Body of pancreas (tissue), 4 donors: ENCODE measurements at places on chromosomes 7 and 10.

GRCh38 chr10:64033711-64034110 is 512.5 kb downstream of the REEP3 start:
- DNase-seq = no peak

DNA sequence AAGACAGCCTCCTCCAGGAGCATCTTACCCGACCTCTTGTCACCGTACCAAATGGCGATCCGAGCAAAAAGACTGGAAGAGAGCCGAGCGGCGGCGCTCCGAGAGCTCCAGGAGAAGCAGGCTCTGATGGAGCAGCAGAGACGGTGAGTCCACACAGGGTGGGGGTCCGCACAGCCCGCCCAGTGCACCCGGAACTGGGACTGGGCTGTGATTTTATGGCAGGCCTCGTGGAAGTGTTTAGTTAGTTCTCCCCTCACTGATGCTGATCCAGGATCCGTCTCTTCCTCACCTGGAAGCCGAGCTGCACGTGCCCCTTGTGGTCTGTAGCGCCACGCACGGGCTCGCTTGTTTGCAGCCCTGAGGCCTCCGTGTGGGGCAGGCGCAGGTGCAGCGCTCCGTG is 19.6 kb downstream of the LRRC27 start:
- no peak for DNase-seq

DNA sequence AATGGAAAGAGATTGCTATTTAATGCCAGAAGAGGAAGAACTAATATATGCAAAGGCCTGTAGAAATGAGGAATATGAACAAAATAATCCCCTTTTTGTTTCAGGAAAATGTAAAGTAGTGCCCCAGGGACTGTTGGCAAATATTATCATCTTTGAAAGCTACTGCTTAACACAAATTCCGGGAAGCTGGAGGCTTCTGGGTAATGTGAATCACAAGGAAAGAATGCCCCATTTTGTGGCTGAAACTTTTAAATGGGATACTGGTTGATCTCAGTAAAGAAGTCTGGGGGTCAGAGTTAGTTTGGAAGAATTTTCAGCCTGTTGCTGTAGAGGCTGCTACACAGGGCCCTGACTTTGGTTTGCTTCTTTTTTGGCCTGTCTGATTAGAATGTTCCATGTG is 141.0 kb downstream of the PTEN start:
- DNase-seq = no peak

- no peak for DNase-seq
These were observed 162.9 kb upstream of the NRP1 start for GRCh38 chr10:33497338-33497737.

DNA sequence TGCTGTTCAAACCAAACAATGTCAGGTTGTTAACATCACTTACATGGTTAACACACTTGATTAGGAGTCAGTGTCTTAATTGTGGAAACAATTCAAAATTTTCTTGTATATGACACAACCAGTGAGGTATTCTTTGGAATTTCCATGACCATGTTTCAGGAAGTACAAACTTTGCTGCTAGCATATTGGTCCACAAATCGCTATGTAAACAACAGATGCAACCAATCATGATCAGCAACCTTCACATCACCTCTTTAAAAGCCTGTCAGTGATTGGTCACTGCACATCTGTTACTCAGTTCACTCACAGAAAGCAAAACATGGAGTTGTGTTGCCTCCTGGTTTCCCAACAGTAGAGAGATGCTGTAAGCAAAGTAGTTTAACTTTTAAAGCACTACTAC is 108.9 kb upstream of the FAM3C start:
- no peak for DNase-seq

- DNase-seq = no peak
These were observed 67.2 kb downstream of the ATAD1 start for GRCh38 chr10:87750817-87751216.

DNA sequence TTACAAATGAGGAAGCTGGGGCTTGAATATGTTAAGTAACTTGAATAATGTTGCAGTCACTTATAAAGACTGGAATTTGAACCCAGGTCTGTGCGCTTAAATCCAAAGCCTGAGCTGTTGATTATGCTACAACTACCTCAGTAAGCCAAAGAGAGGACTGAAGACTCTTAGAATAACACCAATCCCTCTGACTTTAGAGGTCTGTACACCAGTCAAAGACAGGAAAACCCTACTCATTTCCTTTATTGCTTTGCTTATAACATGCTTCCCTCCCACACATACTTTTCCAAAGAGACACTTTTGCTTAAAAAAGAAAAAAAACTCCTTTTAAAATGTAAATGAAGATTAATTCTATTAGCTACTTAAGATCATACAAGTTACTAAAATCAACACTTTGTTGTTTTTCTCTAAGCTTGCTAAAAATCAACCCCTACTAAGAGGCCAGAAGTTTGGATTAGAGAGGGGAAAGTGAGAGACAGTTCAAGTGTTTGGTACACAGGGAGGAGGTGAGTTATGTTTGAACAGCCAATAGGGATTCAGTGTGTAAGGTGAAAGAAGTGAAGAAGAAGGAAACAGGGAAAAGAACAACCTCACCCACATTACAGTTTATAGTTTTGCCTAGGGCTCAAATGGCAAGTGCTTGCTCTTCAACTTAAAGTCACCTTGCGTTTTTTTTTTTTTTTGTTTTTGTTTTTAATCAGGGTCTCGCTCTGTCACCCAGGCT is 74.8 kb downstream of the MDH2 start:
- no peak for DNase-seq

DNA sequence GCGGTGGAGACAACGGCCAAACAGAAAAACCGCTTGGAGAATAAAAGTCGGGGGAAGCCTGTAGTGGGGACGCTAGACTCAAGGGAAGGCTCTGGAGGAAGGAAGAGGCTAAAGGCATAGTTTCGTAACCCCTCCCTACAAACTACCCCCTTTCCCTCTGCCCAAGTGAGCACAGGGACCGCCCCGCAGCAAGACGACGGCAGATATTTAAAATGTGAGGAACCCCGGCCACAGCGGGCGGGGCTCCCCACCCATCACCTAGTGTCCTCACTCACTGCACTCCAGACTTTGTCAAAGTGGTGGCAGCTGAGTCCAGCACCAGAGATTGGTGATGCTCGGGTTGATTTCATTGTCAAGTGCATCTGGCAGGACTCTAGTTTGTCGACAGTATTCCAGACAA is 69.1 kb downstream of the PRKAG2 start:
- no peak for DNase-seq

GRCh38 chr7:34365611-34366010 is 292.4 kb upstream of the NPSR1 start:
- no peak for DNase-seq

DNA sequence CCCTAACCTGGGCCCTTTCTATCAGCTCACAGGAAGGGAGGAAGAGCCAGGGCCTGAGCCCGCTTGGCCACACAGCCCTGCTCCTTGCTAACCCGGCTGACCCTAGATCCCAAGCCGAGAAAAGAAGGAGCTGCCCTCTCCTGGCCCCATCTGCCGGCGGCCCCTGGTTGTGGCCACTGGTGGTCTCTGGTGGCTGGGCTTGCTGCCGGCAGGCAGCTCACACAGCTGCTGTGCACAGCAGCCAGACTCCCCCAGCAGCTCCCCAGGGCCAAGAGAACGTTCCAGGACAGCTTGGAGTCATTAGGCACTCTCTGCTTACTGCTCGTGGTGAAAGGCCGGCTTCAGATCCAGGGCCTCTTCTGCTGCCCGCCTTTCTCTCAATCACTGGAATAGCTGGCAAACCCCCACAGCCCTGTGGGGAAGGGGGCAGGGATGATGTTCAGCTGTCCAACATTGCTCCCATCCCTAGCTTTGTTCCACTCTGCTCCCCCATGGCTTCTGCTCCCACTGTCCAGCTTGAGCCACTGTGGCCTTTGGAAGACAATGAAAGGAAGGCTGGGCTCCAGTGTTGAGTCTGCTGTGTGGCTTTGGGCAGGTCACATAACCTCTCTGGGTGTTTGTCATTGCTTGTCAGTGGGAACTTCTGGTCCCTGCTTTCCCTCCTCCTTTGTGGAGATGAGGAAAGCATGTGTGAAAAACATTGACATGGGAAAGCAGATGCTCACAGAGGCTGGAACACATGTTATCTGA is 35.4 kb upstream of the COL13A1 start:
- no peak for DNase-seq

DNA sequence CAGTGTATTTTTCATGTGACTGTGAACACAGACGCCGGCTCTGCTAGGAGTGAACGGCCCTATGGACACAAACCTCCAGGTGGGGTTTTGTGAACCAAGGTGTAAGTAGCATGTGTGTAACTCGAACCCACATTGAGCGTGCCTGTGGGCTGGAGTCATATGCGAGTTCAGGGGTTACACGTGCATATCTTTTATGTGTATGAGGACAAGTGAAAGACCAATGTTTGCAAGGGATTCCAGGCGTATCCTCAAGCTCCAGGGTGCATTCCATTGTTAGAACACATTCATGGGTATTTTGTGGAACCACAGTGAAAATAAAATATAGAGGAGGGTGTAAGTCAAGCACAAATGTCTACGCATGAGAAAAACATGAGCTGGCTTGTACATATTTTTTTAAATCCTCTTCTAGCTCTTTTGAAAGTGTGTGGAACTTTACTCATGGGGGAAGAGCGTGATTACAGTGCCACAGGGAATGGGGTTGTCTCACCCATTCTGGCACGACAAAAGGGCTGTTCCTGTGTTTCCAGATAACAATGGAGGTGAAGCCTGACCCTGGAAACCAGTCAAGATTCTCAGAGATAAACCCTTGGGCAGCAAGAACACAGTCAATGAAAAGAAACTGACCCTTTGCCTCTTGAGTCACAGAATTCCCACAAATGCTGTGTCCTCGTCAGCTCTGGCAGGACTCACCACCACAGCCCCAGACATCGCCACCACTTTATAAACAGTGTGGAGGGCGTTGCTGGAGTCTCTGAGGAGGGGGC is 37.0 kb upstream of the GOT1 start:
- DNase-seq = no peak

DNA sequence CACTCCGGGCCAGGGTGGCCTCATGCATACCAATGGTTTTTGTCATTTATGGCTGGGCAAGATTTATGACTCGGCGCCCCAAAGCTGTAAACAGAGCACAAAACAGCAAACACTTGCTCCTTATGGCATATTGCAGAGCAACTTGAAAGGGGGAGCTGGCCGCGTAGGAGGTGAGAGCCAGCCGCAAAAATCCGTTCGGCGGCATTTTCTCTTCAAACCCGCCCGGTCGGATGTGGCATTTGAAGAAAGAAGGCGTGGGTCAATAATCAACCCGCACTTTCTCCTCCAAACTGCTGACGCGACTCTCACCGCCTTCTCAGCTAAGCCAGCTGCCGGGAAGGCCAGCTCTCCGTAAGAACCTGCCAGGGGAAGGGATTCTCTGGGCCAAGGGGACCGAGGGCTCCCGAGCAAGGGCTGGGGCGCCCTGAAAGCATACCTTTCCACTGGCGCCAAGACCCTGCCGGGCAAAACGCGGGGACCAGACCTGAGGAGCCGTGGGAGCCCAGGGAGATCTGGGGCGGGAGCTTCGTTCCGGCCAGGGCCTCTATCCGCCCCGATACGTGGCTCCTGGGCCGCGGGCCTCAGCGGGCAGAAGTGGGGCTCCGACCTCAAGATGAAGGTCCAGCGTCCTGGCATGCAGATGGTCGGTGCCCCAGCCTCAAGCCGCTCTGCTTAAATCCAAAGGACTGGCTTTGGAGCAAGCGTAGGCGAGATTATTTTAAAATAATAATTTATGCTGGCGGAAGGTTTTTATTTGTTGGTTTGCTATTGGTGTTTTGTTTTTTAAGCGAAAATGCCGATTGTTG is 12.9 kb upstream of the HOXA2 start:
- no peak for DNase-seq

DNA sequence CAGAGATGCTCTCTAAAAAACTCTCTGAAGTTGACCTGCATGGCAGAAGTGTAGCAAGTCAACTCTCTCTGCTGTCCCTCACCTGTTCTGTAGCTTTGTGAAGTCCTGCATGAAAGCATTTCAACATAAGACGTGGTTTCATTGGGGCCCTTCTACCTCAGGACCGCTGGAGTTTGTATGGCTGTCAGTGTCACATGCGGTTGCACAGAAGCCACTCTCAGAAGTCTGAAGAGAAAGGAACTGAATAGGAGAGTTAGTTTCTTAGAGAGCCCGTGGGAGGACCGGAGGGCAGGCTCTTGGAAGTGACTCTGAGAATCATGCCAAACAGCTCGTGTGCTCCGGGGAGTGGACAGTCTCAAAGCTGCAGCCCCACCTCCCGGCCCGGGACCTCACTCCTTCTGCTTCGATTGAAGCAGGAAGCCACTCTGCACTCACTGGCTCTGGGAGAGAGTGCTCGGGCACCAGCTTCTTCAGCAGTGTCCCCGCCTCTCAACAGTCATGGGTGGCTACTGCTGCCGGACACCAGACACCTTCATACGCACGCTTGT is 486.7 kb downstream of the SDK1 start:
- peak; percentile 6 for DNase-seq

GRCh38 chr10:76649254-76649653 is 988.4 kb downstream of the KCNMA1 start:
- no peak for DNase-seq

GRCh38 chr7:36863901-36864701 is 139.8 kb upstream of the AOAH start:
- DNase-seq = no peak

DNA sequence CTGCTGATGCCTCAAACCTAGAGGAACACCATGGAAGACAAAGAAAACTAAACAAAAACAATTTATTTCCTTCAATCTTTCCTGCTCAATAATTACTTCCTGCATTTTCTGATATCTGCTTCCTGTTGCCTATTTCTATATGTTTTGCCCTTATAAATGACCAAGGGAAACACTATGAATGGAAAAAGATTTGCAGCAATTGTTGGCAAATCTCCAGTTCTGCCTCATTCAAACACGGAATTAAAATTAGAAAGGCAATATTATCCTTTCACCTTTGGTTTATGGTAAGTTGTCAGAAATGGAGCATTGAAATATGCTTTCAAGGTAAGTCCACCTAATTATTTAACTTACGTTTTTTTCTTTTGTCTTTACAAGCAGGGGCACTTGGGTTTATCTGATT is 552.2 kb upstream of the ANKRD30A start:
- DNase-seq = no peak

GRCh38 chr7:82156168-82156567 is 287.4 kb downstream of the CACNA2D1 start:
- no peak for DNase-seq

- no peak for DNase-seq
These were observed 88.5 kb downstream of the ANKRD7 start for GRCh38 chr7:118312966-118313365.

GRCh38 chr7:127438836-127439235 is 46.3 kb upstream of the ZNF800 start:
- DNase-seq = no peak

DNA sequence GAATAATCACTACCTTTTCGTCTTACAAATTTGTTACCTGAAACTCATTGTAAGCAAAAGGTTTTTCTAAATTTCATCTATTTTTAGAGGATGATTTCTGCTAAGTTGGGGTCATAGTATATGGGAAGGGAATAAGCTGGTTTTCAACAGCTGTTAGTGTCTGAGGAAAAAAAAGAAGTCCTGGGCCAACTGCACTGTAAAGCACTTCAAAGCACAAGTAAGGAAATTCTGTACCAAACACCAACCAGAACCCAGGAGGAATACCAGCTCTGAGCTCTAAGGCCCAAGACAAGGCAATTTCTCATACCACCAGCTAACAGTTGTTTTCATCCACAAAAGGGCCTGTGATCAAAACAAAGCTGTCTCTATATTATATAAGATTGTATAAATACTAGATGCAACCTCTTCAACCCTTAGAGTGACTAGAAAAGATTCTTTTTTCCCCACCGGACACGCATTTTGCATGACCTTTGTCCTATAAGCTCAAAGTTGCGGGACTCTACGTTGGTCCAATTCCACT is 6.1 kb upstream of the MEOX2 start:
- no peak for DNase-seq

GRCh38 chr10:36783400-36783799 is 342.0 kb upstream of the ANKRD30A start:
- no peak for DNase-seq
